ENCODE measurements at places on chromosomes 5 and 9. TPM values are rescaled to one million over a fixed set of nuclear protein-coding genes. Genes with fewer than 3 reads are reported as not detected.

DNA sequence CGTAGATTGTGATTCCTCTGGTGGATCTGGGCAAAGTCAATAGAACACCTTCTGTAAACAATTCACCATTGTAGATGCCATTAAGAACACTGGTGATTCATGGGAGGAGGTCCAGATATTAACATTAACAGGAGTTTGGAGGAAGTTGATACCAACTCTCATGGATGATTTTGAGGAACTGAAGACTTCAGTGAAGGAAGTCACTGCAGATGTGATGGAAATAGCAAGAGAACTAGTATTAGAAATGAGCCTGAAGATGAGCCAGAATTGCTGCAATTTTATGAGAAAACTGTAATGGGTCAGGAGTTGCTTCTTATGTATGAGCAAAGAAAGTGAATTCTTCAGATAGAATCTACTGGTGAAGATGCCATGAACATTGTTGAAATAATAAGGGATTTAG is 26.9 kb downstream of the TCERG1 start:
- no peak overlapping the region for H3K27ac ChIP-seq
- peaks cover 62% of the 10 kb centered on the region for H3K36me3 ChIP-seq
- no peak for DNase-seq
- H3K27me3 ChIP-seq, result no peaks in the 10 kb centered on the region

- H3K36me3 ChIP-seq, result no peaks in the 10 kb centered on the region
- no peak for DNase-seq
- no peak overlapping the region for H3K4me3 ChIP-seq
- no peaks in the 10 kb centered on the region for H3K4me1 ChIP-seq
- H3K27me3 ChIP-seq, result peaks cover 33% of the 10 kb centered on the region
Measured at GRCh38 chr9:93830012-93830596, 125.1 kb downstream of the BARX1 start.

DNA sequence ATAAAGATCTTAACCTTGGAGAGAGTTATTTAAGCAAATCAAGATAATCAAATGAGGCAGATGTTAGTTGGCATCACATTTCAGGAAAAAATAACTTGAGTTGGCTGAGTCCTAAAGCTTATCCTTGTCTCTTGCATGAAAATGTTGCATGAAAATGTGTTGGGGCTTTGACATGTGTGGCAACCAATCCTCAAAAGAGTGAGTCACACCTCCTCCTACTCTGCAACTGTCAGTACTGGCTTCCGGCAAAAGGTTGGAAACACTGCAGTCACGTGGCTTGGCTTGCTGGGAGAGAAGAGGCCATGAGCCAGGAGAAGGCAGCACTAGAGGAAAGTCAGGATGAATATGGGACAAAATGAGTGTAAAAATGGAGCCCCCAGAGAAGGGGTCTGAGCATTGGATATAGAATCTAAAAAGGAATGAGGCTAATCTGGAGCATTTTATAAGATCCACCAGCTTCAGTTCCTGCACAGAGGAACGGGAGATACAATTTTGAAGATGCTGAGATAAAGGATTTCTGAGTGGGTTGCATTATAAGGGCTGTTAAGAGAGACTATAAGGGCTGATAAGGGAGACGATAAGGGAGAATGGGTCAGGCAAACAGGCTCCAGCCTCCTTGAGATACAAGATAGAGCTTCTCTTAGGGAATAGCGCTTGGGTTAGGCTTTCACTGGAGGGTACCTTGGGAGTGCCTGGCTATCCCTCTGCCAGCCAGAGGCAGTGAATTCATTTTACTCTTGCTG is 43.1 kb downstream of the SPATA31D1 start:
- no peaks in the 10 kb centered on the region for H3K27me3 ChIP-seq
- no peaks in the 10 kb centered on the region for H3K4me1 ChIP-seq
- no peaks in the 10 kb centered on the region for H3K36me3 ChIP-seq
- H3K4me3 ChIP-seq, result no peak overlapping the region

DNA sequence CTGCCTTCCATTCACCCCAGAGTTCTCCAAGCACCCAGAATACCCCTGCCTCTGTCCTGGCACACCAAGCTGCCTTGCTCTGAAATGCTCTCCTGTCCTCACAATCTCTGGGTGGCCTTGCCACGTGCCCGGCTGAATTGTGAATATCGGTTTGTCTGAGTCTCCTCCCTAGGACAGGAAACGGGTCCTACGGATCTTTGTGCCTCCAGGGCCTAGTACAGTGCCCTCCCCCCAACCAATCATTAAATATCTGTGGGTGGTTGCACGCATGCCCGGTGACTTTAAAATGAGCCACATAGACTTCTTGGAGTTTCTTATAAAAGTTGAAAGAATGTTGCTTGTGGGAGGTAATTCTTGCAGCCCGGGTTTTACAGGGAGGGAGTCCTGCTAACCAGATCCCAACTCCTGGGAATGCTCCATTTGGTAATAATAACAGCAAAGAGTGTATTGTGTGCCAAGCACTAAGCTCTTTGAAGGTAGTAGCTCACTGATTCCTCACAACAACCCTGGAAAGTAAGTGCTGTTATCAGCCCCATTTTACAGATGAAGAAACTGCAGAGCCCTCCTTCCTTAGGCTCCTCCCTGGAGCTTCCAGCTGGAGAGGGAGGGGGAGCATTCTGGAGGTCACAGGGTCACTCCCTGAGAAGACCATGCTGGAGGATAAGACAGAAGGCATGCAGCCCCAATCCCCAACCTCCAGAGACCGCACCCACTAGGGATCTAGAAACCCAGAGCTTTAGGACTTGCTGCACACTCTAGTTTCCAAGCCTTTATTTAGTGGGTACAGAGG is 23.4 kb downstream of the URM1 start:
- DNase-seq, result no peak
- no peaks in the 10 kb centered on the region for H3K4me1 ChIP-seq
- H3K27me3 ChIP-seq, result no peaks in the 10 kb centered on the region
- no peak overlapping the region for H3K4me3 ChIP-seq

GRCh38 chr5:157828105-157828943 is 30.6 kb downstream of the CLINT1 start:
- no peaks in the 10 kb centered on the region for H3K27me3 ChIP-seq
- no peak overlapping the region for H3K27ac ChIP-seq
- no peaks in the 10 kb centered on the region for H3K4me1 ChIP-seq
- no peak overlapping the region for H3K4me3 ChIP-seq
- no peak for DNase-seq
- H3K36me3 ChIP-seq, result no peaks in the 10 kb centered on the region

TXNDC8 gene
- total RNA-seq, result not detected

DNA sequence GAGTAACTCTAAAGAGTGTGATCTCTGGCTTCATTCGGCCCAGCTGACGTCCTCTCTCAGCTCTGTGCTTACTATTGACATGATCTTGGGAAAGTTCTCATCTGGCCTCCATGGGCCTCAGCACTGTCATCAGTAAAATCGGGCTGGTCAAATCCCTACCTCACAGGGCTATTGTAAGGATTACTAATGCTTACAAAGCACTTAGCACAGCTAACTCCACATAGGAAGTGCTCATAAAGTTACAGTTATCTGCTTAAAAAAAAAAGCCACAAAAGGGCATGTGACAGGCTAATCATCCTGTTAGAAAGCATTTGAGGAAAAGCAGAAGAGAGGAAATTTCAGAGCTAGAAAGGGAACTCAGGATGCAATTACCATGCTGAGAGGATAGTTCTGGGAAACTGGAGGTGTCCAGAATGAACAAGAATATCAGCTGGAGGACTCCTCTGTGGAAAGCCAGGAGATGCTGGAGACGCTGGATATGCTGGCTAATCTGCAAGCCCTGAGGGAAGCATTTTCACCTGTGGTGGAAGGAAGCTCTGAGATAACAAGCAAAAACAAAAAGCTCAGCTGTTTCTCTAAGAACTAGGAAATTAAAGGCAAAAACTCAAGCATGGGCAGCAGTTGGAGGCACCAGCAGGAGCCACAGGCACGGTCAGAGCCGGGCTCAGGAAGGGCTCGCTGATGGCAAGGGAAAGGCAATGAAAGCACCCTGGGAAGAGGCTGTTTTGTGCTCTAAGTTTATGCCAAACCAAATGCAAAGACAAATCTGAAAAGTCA is 4.4 kb upstream of the BHMT start:
- H3K36me3 ChIP-seq, result no peaks in the 10 kb centered on the region
- no peaks in the 10 kb centered on the region for H3K27me3 ChIP-seq
- H3K4me3 ChIP-seq, result no peak overlapping the region
- H3K4me1 ChIP-seq, result no peaks in the 10 kb centered on the region
- H3K27ac ChIP-seq, result no peak overlapping the region

GRCh38 chr9:72333197-72333596 is 31.8 kb downstream of the ZFAND5 start:
- no peak overlapping the region for H3K4me3 ChIP-seq
- DNase-seq, result no peak
- no peak overlapping the region for H3K27ac ChIP-seq
- H3K27me3 ChIP-seq, result no peaks in the 10 kb centered on the region
- no peaks in the 10 kb centered on the region for H3K36me3 ChIP-seq

- no peak overlapping the region for H3K4me3 ChIP-seq
- no peaks in the 10 kb centered on the region for H3K36me3 ChIP-seq
- no peak overlapping the region for H3K27ac ChIP-seq
- H3K4me1 ChIP-seq, result peaks cover 4% of the 10 kb centered on the region
- no peaks in the 10 kb centered on the region for H3K27me3 ChIP-seq
Measured at GRCh38 chr9:131614340-131614915, 69.1 kb downstream of the PRRT1B start.

CYSRT1 gene
- total RNA-seq, result 9.0 TPM

DNA sequence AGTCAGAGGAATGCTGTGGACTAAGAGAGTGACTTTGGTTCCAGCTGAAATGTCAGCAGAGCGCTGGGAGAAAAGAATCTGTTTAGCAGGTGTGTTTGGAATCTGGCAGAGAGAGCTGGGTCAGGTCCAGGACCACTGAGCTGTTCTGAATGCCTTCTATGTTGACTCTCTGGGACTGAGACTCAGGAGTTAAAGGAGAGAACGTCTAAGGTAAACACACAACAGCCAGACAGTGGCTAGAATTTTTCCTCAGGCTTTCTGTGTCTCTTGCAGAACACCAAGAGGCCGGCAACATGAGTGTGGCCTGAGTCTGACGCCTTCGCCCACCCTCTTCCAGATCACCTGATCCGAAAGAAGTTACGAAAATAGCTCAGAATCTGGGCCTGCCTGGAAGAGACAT is 107.2 kb upstream of the ZNF462 start:
- H3K36me3 ChIP-seq, result no peaks in the 10 kb centered on the region
- no peaks in the 10 kb centered on the region for H3K4me1 ChIP-seq
- no peaks in the 10 kb centered on the region for H3K27me3 ChIP-seq
- no peak for DNase-seq
- no peak overlapping the region for H3K27ac ChIP-seq

DNA sequence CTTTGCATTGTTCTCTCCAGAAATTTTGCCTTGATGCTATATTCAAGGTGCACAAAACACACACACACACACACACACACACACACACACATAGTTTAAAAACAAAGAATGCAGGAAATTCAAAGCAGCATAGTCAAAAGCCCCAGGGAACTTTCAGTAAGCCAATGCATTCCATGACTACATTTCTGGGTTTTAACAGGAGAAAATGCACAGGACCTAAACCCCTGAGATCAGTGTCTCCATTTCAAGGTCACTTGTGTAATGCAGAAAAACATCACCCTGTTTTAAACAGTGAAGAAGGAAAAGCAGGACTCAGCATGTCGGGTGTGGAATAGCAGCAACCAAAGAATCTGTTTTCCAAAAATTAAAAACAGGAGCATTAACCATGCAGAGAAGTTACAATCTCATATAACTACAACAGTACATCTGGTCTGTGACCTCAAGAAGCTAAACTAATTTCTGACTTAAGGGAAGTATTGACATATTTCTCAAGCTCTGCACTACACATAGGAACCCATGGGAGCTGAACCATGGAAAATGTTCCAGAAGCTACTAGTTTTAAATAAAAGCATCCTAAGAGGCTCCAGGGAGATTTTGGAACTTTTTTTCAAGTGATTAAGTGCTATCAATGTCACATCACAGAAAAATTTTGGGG is 296.7 kb downstream of the HINT1 start:
- no peak overlapping the region for H3K27ac ChIP-seq
- H3K36me3 ChIP-seq, result no peaks in the 10 kb centered on the region
- DNase-seq, result no peak
- H3K4me1 ChIP-seq, result no peaks in the 10 kb centered on the region
- H3K4me3 ChIP-seq, result no peak overlapping the region

FAM221B gene
- not detected for total RNA-seq

GRCh38 chr5:104904561-104904960 is 1342.0 kb upstream of the NUDT12 start:
- H3K27ac ChIP-seq, result no peak overlapping the region
- H3K36me3 ChIP-seq, result no peaks in the 10 kb centered on the region
- H3K4me1 ChIP-seq, result 0 out of 2 replicates have a peak, but pooled peaks cover 9% of the 10 kb centered on the region
- no peak for DNase-seq
- H3K4me3 ChIP-seq, result no peak overlapping the region

ARSI gene
- total RNA-seq, result 3.2 TPM

GRCh38 chr9:135077497-135078200 is 9.8 kb upstream of the OLFM1 start:
- H3K4me1 ChIP-seq, result no peaks in the 10 kb centered on the region
- H3K4me3 ChIP-seq, result no peak overlapping the region
- H3K36me3 ChIP-seq, result no peaks in the 10 kb centered on the region

DNA sequence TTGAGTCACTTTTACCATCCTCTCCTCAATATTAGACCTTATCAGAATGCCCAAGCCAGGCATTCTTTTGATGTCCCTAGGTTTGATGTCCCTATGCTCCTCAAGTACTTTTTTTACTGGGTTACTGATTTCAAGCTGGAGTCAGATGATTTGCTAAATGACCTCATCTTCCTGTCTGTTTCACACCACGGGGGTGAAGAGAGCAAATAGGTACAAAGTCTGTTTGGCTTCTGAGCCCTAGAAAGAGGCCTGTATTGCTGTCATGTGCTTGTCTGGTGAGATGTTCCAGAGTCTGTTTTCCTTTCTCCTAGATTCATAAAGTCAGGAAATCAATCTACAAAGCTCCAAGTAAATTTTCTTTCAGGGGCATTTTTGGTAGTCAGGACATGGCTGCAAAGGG is 12.7 kb upstream of the DAB2 start:
- H3K4me3 ChIP-seq, result no peak overlapping the region
- no peak for DNase-seq
- no peak overlapping the region for H3K27ac ChIP-seq
- no peaks in the 10 kb centered on the region for H3K27me3 ChIP-seq
- no peaks in the 10 kb centered on the region for H3K36me3 ChIP-seq
- no peaks in the 10 kb centered on the region for H3K4me1 ChIP-seq

DNA sequence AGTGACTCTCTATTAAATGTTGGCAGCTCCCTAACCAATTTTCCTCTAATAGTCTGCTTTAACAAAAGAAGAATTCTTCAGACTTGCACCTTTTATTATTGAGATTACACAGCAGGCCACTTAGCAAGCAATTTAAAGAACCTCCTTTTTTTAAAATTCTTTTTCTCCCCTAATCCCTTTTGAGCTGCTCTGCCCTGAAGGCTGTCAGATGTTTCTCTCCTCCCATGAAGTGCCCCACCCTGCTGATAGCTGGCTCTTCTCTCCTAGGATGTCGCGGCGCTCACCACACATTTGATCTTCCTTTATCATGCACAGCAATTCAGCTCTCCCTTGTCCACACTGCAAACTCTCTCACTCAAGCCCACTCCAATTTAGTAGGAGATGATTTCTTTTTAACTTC is 1471.1 kb upstream of the ACO1 start:
- no peaks in the 10 kb centered on the region for H3K4me1 ChIP-seq
- no peak overlapping the region for H3K4me3 ChIP-seq
- no peaks in the 10 kb centered on the region for H3K27me3 ChIP-seq

All from PC-9 (cell line).